Fibroblast of villous mesenchyme (primary cell): ENCODE measurements at places on chromosomes 16 and 17. TPM values are rescaled to one million over a fixed set of nuclear protein-coding genes. Genes with fewer than 3 reads are reported as not detected.

The THOC6 gene
- total RNA-seq = 28.1 and 29.6 TPM in 2 replicates

The HOXB4 gene
- total RNA-seq = 1.7 and 1.9 TPM in 2 replicates

The KRTAP4-9 gene
- total RNA-seq = not detected in 2 replicates

The KCNAB3 gene
- total RNA-seq = 1.3 and 1.7 TPM in 2 replicates

The IRX5 gene
- total RNA-seq = under 0.01 TPM in 1 of 2 replicates, not detected in the other

The ADPRM gene
- total RNA-seq = 7.7 and 10.8 TPM in 2 replicates

The CEP112 gene
- 8.1 and 10.8 TPM in 2 replicates for total RNA-seq

The ADCY9 gene
- 38.0 and 44.1 TPM in 2 replicates for total RNA-seq

The PROCA1 gene
- under 0.01 and 1.6 TPM in 2 replicates for total RNA-seq

The CACNG3 gene
- not detected in 2 replicates for total RNA-seq
